GF-D8 (cell line): ENCODE measurements at places on chromosomes 1 and 21.

- DNase-seq, result no peak
These were observed 453.5 kb downstream of the KIF26B start for GRCh38 chr1:245608271-245608670.

GRCh38 chr1:20485527-20486456 lies at the start of gene CAMK2N1:
CAMK2N1 (minus strand) TSS chr1:20486210; CDS start chr1:20485379, 831 bp downstream.
- no peak for DNase-seq

DNA sequence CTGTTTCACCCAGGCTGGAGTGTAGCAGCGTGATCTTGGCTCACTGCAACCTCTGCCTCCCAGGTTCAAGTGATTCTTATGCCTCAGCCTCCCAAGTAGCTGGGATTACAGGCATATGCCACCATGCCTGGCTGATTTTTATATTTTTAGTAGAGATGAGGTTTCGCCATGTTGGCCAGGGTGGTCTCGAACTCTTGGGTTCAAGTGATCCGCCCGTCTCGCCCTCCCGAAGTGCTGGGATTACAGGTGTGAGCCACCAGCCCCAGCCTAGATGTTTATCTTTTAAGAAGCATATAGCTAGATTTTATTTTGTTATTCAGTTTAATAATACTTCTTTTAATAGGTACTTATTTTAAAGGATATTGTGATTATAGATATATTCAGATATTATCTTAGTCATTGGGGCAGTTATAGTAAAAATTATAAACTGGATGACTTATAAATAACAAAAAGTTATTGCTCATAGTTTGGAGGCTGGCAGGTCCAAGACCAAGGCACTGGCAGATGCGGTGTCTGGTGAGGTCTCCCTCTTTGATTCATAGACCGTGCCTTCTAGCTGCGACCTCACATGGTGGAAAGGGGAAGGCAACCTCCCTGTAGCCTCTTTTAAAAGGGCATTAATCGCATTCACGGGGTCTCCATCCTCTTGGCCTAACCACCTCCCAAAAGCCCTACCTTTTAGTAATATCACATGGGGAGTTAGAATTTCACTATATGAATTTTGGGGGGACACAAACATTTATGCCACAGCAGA lies 3.1 kb upstream of the KCNE2 start:
- DNase-seq, result no peak

- no peak for DNase-seq
These were observed 39.2 kb upstream of the LRRC8D start for GRCh38 chr1:89781494-89782126.

DNA sequence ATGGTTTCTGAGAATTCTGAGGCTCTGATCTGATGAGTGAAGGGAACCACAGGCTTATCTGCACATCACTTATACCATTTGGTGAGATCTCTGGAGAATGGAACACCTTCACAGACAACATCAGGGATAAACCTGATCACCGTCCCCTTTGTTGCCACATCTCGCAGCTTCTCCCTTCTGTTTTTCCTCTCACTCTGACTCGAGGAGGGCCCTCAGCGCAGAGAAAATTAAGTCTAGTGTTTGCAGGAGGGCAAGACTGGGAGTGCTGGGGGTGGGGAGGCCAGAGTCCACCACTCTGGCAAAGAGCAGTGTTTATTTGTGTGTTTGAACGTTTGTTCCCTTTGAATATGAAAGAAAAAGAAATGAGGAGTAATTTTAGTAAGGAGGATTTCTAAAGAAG lies 29.0 kb upstream of the BATF3 start:
- no peak for DNase-seq

- no peak for DNase-seq
These were observed 283.9 kb downstream of the DPYD start for GRCh38 chr1:97636941-97637340.

DNA sequence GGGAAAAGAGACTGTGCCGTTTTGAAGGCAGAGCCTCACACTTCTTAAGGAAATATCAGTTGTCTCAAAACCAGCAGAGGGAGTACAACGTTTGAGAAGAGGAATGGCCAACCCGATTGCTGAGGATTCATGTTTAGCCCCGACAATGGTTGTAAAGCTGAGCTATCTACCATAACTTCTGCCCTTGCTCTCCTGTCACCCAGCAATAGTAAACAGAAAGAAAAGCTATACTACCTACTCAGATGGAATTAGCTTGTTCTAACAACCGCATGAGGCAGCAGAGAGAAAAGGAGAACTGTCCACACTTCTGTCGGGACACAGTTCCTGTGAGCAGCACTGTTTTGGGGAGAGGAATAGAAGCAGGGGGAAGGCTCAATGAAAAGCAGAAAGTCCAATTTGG lies 91.2 kb downstream of the SLC45A1 start:
- DNase-seq, result no peak

DNA sequence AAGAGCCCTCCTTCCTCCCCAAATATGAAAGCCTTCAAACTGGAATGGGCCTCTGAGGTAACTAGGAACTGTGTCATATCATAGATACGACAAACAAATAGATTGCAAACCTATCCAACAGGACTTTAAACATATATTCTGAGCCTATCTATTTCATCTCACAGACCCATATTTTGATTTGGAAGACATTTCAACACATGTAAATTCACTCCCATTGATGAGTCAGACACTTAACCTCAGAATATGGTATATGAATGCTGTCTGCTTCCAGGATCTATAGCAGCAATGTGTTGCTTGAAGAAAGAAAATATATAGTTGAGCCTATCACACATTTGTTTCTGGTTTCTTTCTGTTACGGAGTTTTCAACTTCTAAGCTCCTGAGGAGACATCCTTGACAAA lies 221.9 kb upstream of the SAMSN1 start:
- DNase-seq, result no peak

DNA sequence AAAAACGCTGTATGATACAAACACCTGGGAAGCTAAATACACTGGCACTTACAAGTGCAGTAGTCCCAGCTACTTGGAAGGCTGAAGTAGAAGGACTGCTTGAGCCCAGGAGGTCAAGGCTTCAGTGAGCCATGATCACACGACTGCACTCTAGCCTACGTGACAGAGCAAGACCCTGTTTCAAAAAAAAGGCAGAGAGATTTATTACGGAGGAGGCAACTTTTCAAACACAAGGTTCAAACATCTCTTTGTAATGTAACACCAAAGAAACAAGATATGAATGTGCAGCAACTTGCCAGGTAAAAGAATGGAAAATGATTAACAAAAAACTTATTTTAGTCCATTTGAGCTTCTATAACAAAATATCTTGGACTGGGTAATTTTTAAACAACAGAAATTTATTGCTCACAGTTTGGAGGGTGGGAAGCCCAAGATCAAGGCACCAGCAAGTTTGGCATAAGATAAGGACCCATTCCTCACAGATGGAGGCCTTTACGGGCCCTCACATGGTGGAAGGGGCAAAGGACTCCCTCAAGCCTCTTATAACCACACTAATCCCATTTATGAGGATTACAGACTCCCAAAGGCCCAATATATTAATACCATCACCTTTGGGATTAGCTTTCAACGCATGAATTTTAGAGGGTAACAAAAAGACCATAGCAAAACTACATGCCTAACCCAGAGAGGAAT lies 73.3 kb downstream of the EVI5 start:
- no peak for DNase-seq

GRCh38 chr1:42983253-42983652 lies 24.6 kb upstream of the SLC2A1 start:
- DNase-seq, result no peak

DNA sequence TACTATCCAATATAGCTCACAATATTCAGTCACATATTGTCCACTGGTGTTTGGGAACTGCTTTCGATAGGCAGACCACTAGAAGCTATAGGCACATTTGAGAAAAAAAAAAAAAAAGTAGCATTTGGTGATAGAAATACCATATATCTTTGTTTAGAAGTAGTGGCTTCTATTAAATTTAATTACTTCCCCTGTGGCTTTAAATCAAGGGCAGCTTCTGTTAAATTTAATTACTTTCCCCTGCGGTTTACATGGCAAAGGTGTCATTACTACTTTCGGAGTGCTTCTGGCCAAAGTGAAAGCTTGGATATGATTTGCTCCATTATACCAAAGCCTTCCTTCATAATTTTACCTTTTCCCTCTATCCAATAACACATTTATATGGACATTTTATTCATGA lies 229.9 kb downstream of the TTLL7 start:
- DNase-seq, result no peak

DNA sequence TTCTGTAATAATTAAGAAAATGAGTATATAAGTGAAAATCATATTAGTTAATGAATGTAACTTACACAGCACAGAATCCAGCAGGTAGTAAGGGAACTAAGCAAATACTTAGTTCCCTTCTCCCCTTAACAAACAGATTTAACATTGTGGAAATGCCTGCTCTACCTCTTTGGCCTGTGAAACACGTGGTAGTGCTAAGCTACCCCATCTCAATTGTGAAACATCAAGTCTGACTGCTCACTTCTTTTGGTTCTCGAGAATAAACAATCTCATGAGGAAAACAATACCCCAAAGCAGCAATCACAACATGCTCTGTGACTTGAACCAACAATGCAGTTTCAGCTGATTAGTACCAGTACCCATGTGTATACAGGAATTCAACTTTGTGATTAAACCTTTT lies 4.7 kb downstream of the MYSM1 start:
- no peak for DNase-seq

- DNase-seq, result no peak
These were observed 30.7 kb downstream of the PGM1 start for GRCh38 chr1:63623952-63624351.

DNA sequence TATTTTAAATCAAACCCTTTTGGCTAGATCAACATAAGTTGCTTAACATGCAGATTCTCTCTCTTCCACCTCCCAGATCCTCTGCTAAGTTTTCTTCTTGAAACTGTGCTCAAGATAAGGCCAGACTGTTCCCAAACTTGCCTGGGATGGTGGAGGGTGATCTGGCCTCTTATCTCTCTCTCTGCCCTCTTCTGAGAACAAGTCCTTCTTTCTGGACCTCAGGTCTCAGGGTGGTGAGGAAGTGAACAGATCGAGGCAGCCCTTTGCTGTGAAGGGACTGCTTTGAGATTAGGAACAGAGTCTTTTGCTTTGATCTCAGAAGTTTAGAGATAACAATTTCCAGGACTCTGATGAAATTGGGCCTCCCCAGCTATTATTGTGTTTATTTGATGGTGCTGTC lies 70.7 kb downstream of the HUNK start:
- DNase-seq, result no peak

- no peak for DNase-seq
These were observed 5.7 kb upstream of the SELENON start for GRCh38 chr1:25794325-25794724.

DNA sequence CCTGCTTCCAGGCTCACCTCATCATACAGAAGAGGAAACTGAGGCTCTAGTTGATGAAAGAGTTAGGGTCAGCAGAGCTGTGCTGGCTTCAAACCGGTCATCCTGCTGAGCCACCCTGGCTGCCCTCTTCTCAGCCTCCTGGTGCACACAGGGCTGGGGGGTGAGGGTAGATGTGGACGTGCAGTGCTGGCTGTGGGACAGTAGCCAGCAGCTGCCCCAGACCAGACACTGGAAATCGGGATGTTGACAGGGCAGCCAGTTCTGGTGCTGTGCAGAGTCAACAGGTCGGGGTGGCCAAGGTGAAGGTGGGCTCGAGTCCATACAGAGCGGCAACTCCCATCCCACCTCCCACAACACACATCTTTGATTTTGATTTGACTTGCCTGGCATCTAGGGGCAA lies 1.5 kb upstream of the CLCNKA start:
- DNase-seq, result no peak

GRCh38 chr1:51139474-51139873 lies 37.4 kb downstream of the C1orf185 start:
- no peak for DNase-seq

GRCh38 chr1:94236630-94237290 lies 624 bp downstream of the ARHGAP29 start:
- no peak for DNase-seq

GRCh38 chr1:238242181-238242580 lies 351.5 kb upstream of the ZP4 start:
- DNase-seq, result no peak

DNA sequence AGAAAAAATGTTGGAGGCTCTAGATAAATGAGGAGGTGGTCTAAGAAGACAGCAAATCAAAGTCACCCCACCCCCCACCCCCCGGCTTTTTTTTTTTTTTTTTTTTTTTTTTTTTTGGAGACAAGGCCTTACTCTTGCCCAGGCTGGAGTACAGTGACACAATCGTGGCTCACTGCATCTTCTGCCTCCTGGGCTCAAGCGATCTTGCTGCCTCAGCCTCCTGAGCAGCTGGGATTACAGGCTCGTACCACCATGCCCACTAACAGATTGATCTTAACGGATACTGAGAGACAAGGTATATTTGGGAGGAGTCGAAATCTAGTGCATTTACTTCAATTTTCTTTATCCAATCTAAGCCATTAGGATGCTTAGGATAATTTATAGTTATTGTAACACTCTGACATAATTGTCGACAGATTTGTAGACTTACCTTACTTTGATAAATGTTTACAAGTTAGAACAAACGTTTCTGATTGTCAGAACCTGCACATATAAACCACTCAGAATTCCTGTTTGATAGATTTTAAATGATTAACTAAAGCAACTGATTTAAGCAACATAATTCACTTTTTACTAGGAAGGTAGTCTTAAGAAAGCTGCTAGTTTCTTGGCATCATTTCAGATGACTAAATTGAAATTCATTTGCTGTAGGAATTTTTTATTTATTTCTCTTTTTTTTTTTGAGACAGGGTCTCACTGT lies 33.7 kb upstream of the NBL1 start:
- no peak for DNase-seq

GRCh38 chr1:83024251-83024767 lies 974.6 kb downstream of the TTLL7 start:
- DNase-seq, result no peak

GRCh38 chr1:154221278-154222001 lies 685 bp downstream of the UBAP2L start:
- DNase-seq, result no peak

DNA sequence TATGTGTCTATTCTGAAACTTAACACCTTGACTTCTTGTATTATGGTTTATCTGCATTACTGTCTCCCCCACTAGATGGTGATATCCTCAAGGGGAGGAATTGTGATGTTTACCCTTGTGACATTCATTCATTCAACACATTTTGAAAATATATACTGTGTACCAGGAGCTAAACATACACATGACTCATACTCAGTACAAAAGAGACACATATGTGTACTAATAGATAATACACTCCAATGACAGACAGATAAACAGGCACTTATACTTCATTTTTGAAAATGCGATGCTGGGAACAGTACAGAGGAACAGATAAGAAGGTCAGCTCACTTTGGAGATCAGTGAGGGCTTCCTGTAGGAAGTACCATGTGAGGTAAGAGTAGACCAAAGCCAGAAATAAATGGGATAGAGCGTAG lies 8.9 kb upstream of the RAB3GAP2 start:
- no peak for DNase-seq

GRCh38 chr21:28142697-28143096 lies 850.0 kb downstream of the LTN1 start:
- no peak for DNase-seq

DNA sequence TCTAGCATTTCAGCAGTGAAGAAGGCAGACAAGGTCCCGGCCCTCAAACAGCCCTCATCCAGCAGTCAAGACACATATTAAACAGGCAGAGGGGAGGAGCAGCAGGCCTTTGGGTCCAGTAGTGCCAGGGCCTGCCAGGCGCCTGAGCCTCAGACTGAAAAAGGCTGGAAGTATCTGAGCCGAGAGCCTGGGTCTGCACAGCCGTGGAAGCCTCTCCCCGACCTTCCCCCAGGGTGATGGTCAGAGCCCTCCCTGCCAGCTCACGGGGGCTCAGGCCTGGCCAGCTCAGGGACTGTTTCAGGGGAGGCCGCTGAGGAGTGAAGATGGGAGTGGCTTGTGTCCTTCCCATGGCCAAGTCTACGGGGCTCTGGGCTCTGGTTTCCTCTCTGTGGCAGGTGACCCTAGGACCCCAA lies 565.2 kb downstream of the PTPRU start:
- DNase-seq, result no peak
